ENCODE measurements at places on chromosomes 5 and 9.

DNA sequence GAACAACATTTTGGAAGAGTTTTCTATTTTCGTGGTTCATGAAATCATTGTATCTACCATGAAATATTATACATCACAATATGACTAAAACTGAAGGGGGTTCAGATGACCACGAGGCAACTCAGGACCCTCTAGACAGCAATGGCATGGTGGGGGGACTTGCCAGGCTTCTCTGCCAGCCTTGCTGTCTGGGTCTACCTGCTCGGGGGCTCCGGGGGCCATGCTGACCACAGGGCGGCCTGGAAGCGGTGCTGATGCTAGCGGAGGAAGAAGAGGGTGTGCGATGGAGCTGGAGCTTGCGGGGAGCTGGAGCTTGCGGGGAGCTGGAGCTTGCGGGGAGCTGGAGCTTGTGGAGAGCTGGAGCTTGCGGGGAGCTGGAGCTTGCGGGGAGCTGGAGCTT lies 89.2 kb upstream of the IRX4 start:
- no peak for DNase-seq

- no peak for DNase-seq
Measured at GRCh38 chr5:163807781-163808180, 302.4 kb downstream of the MAT2B start.

- no peak for DNase-seq
Measured at GRCh38 chr5:119537704-119538103, 85.4 kb downstream of the HSD17B4 start.

DNA sequence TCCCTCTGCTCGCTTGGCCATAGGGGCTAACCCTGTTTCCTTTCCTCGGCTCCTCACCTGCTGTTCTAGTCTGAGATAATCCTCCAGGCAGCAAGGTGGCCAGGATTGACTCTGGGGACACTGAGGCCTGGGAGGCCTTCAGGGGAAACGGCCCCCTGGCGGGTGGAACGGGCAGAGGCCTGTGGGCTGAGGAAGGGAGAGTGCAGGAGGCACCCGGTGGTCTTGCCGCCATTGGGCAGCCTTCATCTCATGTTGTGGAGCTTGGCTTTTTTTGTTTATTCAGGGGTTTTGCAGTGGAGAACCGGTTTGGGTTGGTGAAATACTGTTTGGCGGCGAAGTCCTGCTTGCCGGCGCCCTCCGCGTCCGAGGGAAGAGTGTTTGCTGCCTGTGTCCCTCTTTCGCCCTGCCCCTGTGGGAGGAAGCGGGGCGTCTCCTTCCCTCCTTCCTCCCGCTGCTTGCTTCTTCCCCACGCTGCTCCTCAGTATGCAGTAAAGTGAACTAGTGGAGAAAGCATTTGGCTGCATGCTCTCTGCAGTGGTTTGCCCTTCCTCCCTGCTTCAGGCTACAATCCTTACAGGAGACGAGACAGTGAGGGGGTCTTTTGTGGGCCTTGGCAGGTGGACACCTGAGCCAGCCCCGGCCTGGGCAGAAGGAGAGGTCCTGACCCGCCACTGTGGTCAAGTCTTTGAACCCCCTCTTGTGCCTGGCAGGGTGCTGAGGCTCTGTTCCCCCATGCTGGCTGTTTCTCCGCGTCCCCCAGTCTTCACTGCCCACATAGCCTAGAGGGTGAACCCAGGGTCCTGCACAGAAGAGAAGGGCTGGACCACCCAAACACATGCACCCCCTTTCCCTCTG lies 30.8 kb upstream of the PRDM12 start:
- DNase-seq = no peak

DNA sequence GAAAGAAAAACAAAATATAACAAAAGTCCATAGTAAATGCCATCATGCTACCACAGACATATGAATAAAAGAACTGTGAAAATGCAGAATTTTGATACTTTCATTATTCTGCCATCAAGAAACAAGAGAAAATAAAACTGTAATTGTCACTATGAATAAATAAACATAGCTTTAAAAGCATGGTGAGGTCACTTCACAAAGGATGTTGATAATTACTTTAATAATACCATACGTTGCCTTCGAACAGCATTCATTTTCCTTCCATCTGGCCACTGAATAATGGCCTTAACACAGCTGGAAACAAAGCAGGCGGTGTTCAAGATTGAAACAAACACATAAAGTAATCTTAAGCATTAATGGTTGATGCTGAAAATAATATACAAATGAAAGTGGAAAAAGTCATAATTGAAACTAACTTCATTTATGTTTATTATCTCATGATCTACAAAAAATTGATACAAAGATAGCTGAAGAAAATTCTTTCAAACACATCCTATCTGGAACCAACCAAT lies 102.0 kb downstream of the AGTPBP1 start:
- no peak for DNase-seq

DNA sequence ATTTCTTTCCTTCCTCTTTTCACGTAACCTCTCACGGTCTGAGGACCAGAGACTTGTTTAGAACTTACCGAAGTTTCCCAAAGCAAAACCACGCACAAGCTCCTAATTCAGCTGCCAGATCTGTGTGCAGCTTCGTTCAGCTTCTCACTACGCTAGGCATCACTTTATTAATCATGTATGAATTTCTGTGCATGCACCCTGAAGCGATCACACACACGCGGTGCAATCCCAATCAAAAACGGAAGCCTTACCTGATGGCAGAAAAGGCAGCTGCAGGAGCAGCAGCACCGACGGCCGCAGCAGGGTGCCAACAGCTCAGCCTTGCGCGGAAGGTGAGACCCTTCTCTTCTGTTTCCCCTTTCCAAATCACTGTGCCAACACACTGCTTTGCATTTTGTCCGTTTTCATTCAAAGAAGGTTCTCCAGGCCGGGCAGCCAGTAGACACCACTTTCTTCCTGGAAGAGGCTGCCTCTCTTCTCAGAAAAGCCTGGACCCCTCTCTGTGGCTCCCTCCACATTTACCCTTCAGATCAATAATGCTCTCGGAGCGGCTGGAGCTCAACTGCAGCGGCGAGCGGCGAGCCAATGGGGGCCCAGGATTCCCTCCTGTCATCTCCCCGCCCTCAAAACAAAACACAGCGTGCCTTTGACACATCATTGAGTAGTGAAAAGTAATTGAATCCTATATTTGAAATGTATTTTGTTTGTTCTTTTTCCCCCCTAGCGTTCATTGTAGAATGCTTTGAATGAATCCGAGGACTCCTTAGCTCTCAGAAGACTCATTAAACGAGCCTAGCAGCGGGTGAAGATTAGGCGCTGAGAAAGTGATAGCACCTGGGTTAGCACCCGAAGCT lies at the start of gene CDH12:
CDH12 (minus strand) TSS at position 538 of the 854 bp plus-strand sequence.
- DNase-seq = peak; percentile 43

DNA sequence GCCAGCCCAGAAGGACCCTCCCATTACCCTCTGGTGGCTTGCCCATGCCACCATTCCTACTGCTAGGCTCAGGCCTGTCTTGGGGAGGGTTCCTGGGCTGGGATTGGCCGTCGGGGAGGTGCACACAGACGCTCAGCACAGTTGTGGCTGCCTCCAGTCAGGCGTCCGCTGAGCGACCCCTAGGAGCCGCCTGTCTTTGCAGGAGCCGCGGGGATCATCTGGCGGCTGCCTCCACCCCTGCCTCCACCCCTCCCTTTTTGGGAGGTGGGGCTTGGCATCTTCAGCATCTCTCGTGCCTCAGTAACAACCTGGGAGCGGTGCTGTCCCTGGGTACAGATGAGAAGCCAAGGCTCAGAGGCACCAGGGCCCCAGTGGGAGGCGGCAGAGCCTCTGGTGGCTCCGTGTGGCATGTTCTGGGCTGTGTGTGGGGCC lies 39.6 kb downstream of the RXRA start:
- DNase-seq = no peak

DNA sequence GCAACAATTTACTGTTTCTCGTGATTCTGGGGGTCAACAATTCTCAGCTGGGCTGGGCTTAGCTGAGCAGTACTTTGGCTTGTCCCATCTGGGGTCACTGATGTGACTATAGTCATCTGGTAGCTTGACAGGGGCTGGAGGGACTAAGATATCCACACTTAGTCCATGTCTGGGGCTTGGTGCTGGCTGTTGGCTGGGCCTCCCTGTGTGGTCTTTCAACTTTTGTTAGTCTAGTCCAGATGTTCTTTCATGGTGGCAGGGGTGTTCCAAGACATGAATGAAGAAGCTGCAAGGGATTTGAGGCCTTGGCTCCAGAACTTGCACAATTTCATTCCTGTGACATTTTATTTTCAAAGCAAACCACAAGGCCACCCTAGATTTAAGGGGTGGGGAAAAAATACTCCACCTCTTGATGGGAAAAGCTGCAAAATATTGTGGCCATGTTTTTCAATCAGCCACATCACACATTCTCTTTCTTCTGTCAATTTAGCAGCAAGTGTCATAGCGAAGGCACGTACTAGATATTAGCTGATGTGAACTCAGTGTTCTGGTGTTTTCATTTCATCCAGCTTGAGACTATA lies 59.2 kb downstream of the TSSK1B start:
- no peak for DNase-seq

- no peak for DNase-seq
Measured at GRCh38 chr9:37974506-37975173, 70.7 kb upstream of the SLC25A51 start.

- no peak for DNase-seq
Measured at GRCh38 chr9:116641292-116642059, 45.6 kb upstream of the TRIM32 start.

GRCh38 chr5:140192715-140193430 lies 17.9 kb downstream of the CYSTM1 start:
- DNase-seq = no peak

DNA sequence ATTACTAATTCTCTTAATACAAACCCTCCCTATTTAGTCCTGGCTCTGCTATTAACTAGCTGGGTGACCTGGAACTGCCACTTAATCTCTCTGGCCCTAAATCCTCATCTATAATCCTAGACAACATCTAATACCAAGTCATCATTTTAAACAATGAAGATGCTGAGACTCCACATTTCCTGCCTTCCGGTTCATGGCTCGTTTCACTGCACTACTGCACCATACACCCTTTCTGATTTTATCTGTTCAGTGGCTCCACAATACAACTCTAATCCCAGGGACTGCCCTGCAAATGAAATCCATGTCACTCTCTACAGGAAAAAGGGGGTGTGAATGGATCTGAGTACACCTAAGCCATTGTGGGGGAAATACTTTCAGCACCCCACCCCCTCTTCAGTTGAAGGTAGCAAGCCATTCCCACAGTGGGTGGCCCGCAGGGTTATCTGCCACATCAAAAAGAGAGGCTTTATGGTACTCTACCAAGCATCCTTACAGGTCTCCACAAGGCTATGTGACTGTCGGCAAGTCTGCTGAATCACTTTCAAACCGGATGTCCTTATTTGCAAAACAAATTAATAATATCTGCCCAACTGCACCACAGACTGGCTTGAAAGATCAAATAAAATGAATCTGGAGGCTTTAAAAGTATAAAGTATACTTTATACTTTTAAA lies 89.5 kb downstream of the EPB41L4A start:
- no peak for DNase-seq

DNA sequence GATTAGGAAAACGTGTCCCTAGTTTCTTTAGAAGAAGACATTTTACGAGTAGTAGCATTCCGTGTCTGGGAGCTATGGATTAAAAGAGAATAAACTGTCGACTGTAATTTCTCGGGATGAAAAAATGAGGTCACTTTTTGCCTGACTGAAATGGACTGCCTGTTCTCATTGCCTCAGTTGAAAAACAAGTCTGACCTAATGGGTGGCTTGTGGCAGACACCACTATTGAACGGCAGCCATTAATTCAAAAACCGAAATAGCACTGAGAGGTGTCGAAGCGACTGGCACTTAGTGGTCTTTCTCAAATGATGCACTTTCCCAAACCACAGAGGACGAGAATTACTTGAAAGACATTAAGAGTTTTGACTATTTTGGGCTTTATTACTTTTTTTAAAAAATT lies 35.4 kb downstream of the OSTF1 start:
- no peak for DNase-seq

- DNase-seq = peak; percentile 20
Measured at GRCh38 chr5:147369742-147370374, 135.0 kb downstream of the STK32A start.

GRCh38 chr5:135024956-135025729 lies 8.9 kb downstream of the PITX1 start:
- no peak for DNase-seq

- DNase-seq = no peak
Measured at GRCh38 chr9:78578072-78578471, 281.1 kb downstream of the PSAT1 start.

GRCh38 chr5:150299571-150300327 lies 3.0 kb downstream of the ARSI start:
- no peak for DNase-seq

DNA sequence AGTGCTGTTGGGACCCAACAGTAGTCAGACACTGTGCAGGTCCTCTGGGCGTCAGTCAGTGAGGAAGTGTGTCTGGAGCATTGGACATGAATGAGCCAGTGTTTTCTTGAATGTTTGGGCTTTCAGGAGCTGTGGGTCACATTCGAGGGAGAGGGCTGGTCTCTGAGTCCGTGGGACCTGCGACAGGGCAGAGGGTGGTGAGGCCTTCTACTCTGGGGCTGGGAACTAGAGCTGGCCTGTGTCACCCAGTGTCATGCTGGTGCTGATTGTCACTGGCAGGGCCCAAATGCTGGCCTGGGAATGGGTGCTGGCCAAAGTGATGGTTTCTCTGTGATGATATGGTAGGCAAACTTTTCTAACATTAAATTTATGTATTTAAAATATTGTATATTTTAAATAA lies 10.3 kb downstream of the POLR1E start:
- DNase-seq = no peak

DNA sequence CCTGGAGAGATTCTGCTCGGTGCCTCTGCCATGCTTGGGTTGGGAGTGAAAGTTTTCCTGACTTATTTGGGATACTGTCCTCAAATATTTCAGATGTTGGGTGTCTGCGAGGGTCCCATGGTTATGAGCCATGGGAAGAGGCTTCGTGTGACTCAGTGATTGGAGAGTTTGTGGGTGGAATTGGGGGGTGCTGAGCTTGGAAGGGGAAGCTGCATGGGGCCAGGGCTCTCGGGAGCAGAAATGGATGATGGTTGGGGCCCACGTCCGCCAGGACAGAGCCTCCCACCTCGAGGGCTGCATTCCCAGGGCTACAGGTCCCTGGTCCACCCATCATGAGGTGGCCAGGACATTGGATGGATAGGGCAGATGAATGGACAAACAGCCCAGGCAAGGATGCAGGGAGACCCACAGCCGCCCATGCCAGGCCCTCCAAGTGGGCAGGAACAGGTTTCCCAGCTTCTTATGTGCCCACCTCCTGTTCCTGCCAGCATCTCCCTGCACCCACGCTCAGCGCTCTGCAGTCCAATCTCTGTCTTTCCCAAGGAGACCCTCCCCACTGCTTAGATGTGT lies 5.5 kb downstream of the OBP2B start:
- DNase-seq = no peak
